ENCODE measurements at places on chromosomes 12 and 14.

GRCh38 chr12:65602253-65602609 lies 222.1 kb upstream of the HMGA2 start:
- no peak for ATAC-seq

GRCh38 chr12:96814200-96814599 lies 92.9 kb upstream of the NEDD1 start:
- no peak for ATAC-seq

DNA sequence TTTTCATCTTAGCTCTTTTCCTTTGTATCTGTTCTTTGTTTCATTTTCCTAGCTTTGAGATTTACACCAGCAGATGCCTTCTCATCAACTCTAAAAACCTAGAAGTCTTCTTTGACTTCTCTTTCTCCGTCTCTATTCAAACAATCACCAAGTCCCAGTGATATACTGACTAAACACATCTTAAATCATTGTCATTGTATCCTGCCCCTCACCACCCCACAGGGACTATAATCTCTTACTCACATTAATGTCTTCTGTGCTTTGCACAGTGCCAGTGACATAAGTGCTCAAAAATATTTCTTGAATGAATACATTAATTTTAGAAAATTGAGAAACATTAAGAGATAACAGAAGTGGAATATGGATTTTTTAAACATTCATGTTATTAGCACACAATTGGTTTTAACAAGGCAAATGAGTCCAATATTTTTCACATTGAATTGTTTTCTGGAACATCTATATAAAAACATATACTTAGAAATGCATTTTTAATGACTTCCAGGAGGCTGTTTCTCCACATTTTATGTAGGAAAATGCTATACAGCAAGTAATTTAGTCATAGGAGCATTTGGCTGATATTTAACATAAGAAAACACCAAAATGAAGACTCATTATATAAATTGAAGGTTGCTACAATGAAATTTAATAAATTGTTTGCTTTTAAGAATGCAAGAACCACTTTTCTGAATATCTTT lies 472.8 kb upstream of the PRICKLE1 start:
- no peak for ATAC-seq

GRCh38 chr14:58239244-58240195 lies 5.1 kb upstream of the PSMA3 start:
- ATAC-seq, result peak; percentile 45

DNA sequence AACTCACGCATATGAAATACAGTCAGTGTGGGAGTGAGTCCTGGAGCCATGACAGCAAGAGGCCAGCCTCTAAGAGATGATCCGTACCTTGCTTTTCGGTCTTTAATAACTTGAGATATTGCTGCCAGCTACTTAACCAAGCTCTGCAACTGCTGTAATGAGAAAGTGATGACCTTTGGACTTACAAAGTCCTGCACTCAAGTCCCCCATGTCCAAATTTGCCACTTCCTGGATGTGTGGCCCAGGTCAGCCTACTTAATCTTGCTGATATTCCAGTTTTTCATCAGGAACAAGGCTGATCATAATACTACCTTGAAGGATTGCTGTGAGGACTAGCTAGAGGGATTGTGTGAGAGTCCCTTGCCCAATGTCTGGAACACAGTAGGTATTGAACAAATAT lies 33.8 kb upstream of the DUSP6 start:
- no peak for ATAC-seq

GRCh38 chr12:58069268-58069963 lies 128.0 kb downstream of the ATP23 start:
- ATAC-seq, result no peak

GRCh38 chr14:61322011-61322798 lies 826 bp downstream of the PRKCH start:
- peak; percentile 70 for ATAC-seq

DNA sequence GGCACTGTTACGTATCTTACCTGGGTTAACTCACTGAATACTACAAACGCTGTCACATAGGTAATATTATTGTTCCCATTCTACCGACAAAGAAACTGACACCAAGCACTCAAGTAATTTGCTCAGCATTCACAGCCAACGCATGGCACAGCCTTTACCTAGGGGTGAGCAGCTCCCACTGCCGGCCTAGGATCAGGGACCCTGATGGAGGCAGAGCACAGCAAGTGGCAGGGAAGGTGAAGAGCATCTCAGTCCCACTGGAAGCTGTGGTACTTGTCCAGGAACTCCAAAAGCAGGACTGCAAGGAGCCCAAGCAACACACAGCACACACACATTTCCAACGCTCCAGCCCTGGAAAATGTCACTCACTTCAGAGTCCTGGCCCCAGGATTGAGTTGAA lies 111.8 kb upstream of the CDKN3 start:
- ATAC-seq, result no peak

- no peak for ATAC-seq
Observed at GRCh38 chr12:75990189-75990912, 41.2 kb downstream of the PHLDA1 start.

DNA sequence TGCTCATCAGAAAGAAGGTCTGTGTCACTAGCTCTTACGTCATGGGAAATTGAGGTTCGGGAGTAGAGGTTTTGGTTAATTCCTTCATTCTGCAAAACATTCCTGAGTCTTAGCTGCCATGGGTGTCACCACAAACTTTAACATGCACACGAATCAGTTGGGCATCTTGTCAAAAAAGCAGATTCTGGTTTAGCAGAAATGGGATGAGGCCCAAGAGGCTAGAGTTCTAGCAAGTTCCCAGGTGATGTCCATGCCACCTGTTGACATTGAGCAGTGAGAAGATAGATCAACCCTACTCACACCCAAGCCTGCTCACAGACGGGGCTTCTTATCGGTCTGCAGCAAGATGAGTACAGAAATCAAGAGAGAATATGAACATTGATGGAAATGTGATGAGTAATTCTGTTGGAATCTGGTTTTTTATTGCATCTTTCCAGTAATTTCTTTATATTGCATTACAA lies 11.7 kb upstream of the RIN3 start:
- no peak for ATAC-seq

GRCh38 chr14:55739967-55740648 lies 160.1 kb downstream of the KTN1 start:
- no peak for ATAC-seq

DNA sequence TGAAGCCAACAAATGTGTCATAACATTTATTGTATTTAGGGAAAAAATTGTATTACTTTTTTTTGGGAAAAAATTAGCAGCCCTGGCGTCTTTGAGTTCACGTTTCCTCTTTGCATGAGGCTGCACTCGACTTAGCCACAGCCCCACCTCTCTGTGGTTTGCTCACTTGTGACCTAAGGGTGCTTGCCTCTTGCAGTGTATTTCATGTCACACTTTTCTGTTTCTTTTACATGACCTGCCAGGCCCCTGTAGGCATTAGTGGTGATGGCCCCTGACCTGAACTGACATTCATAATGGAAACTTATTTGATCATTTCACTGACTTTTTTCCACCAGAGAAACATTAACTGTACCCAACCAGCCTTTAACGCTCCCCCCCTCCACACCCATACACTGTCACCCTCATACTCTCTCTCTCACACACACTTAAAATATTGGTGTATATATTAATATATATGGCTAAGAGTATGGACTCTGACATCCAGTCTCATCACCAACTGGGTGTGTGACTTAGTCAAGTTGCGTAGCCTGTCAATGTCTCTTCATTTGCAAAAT lies 122.9 kb downstream of the PRKCH start:
- ATAC-seq, result peak; percentile 27

DNA sequence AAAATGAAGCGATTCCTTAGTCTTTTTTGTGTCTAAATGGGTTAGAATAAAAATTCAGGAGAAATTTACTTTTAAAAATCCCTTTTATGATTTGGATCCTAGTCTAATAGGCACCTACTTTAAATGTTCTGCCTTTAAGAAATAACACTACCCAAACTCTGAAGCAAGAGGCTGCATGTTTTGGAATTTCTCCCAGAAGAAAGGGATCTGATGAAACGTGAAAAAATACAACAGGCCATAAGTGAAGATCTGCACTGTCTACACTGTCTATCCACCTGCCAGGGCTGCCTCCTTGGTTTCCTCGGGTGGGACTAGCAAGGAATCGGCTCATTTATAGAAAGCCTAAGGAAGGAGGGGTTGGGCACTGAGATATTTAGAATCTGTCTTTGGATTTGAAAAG lies 22.1 kb downstream of the ACVR1B start:
- ATAC-seq, result no peak

DNA sequence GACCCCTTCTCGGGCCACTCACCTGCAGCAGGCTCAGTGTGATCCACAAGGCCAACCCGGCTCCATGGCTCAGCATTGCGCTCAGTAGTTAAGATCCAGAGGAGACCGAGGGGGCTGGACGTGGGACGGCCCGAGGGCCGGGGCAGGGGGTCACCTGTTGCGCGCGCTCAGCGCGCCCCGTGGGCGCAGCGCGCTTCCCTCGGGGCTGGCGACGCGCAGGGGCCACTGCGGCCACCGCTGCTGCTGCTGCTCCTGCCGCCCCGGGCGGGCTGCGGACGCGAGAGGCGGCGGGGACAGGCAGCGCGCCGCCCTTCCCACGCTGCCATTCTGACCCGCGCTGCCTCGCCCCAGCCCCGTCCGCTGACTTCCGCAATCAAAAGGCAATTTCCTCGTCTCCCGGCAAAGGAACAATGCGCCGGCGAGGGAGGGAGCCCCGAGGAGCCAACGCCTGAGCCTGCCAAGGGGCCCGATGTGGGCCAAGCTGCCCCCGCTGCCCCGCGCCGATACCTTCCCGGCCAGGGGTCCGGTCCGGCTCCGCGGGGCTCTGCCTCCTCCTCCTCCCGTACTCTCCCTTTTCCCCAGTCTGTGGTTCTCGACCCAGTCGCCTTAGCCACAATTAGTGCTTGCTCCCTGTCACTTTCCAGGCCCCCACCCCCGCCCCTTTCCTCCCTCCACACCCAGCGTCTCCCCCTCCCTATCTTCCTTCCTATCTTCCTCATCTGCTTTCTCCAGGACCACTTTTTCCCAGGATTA lies 27.3 kb downstream of the PTPRB start:
- peak; percentile 79 for ATAC-seq

- no peak for ATAC-seq
Observed at GRCh38 chr12:101004898-101005297, 205.1 kb downstream of the SLC5A8 start.

DNA sequence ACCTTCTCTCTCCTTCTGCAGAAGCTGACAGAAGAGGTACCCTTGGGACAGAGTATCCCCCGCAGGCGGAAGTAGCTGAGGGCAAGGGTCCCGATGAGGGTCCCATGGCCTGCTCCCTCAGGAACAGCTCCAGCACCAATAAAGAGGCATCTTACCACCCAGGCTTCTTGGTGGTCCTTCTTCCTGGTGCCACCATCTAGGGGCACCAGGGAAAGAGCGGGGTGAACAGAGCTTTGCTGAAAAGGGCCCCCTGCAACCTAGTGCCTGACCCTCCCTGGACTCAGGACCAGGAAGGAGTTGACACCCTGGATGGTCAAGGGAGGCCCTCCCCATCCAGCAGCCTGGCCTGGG lies 591 bp upstream of the IRF9 start:
- peak; percentile 1 for ATAC-seq

DNA sequence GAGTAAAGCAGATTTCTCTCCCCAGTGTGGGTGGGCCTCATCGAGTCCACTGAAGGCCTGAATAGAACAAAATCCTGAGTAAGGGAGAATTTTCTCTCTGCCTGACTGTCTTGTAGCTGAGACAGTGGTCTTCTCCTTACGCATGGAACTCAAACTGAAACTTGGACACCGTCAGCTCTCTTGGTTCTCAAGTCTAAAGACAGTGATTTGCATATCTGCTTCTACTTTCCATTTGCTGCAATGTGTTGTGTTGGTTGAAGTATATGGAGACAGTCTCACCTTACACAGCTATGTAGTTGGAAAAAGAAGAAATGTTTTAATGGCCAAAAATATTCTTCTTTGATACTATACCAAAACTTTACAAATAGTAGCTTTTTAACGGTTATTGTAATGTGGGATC lies 160.2 kb upstream of the LMNTD1 start:
- ATAC-seq, result no peak

GRCh38 chr12:64600164-64600561 lies 10.1 kb upstream of the RASSF3 start:
- ATAC-seq, result no peak

DNA sequence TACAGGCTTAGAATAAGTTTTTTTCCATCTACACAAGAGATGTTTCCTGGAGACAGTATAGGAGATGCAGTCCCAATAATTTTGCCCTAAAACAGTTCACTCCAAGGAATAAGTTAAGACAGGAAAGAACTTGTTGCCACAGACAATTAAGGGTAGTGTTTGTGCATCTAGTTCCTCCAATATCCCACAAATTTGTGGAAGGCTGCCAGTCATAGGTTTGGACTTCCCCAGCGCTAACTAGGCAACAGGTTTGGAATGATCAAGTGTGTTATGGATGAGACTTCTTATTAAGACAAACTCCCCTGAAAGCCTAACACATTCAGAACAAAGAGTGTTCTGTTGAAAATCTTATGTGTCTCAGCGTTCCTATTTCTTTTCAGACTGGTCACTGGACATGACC lies 611.0 kb downstream of the CCER1 start:
- ATAC-seq, result no peak

DNA sequence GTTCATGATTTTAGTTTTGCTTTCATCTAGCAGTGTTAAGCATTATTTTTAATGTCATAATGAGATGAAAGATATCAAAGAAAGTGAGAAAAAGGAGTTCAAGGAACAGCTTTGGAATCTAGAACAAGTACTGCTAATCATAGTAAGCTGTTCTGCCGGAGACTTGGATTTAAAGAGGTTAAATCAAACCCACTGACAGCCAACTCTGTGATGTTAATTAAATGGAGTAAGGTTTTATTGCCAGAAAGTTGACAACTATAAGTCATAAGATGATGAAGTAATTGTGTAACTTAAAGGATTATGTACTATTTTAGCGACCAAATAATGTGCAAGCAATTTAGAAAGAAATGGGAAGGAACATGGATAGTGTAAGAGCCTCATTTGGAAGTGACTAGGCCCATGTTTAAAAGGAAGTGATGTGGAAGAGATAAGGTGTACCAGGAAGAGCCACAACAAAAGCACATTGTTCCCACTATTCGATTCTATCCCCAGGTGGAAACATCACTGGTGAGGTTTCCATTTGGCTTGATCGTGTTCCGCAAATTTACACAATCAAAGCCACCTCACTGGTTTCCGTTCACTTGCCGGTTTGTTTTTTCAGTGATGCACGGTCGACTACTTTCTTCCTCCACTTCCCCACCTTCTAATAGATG lies 388.5 kb downstream of the PAWR start:
- ATAC-seq, result no peak

DNA sequence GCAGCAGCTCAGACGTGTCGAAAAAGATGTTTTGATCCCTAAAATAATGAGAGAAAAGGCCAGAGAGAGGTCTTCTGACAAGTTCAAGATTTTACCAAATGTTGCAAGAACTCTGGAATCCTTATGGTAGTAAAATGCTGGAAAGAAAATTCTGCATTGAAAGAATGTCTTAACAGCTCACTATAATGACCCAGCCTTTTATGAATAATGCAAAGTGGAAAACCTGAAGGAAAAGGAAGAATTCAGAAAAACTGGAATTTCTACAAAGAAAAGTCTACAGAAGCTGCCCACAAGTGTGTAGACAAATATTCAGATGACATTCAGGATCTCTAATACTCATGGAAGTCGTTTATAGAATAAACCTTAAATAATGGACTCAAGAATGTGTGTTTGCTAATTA lies 1.8 kb upstream of the CCDC88C start:
- ATAC-seq, result no peak

Measured in esophagus mucosa (tissue), 1 donor.